ENCODE measurements at places on chromosomes 5 and 9. TPM values are rescaled to one million over a fixed set of nuclear protein-coding genes. Genes with fewer than 3 reads are reported as not detected.
A peak's percentile ranks its signal among the peaks of the same experiment; 100 is the strongest.

- no peak for DNase-seq
Observed at GRCh38 chr5:10272053-10272874, 22.2 kb downstream of the CCT5 start.

DNA sequence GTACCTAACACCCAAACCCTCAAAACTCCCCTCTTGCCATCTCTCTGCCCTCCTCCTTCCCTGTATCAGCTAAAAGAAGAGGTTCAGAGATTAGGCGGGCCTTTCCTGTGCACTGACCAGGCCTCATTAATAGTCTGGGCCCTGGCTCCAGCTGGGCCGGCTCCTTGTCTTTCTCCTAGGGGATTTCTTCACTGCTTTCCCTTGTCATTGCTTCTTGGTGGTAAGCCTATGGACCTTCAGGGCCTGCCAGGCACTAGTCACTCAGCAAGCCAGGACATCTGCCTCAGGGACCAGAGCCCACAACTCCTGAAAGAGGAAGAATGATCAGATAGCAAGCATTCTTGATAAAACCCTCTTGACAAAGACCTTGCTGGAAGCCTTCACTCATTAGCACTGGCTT is 50.9 kb downstream of the MRRF start:
- no peak for DNase-seq

DNA sequence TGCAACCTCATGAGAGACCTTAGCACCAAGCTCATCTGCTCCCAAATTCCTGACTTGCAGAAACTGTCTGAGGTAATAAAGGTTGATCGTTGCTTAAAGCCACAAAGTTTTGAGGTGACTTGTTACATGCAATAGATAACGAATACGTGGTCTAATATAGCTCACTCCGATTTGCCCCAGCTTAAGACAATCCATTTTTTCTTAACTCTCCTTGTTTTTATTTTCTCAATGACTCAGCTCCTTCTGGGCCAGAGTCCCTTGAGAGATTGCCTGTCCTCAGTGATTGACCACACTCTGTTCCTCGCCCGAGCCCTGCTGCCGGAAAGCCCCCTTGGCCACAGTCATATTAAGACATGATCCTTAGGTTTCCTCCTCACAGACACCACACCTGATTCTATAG is 63.7 kb upstream of the FANCC start:
- DNase-seq = no peak

GRCh38 chr5:29077451-29077850 is 2039.1 kb upstream of the CDH9 start:
- DNase-seq = no peak

GRCh38 chr5:160175438-160176218 is 53.7 kb upstream of the FABP6 start:
- DNase-seq = no peak

DNA sequence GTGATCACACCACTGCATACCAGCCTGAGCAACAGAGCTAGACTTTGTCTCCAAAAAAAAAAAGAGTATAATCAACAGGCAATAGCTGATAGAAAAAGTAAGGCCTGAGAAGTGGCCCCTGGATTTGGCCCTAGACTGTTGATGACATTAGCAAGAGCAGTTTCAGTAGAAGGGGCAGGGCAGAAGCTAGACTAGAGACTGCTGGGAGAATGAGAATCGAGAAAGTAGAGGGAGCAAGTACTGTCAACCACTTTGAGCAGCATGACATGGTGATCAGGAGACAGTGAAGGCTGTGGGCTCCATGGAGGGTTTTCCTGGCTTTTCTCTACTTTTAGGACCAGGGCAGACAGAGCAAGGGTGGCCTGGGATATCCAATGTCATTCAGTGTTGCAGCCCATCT is 34.9 kb upstream of the B4GALT1 start:
- DNase-seq = no peak

GRCh38 chr9:35903049-35903448 is 3.0 kb upstream of the HRCT1 start:
- DNase-seq = peak; percentile 43

DNA sequence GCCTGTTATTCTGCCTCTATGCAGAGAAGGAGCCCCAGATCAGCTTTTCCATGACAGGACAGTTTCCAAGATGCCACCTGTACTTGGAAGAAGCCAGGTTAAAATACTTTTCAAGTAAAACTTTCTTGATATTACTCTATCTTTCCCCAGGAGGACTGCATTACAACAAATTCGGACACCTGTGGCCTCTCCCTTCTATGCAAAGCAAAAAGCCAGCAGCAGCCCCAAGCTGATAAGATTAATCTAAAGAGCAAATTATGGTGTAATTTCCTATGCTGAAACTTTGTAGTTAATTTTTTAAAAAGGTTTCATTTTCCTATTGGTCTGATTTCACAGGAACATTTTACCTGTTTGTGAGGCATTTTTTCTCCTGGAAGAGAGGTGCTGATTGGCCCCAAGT is 301 bp upstream of the IL4 start:
- no peak for DNase-seq

NPR3 gene
- polyA plus RNA-seq = 9.8 TPM

C9 gene
- 0.04 TPM for polyA plus RNA-seq

RANBP6 gene
- 21.2 TPM for polyA plus RNA-seq

COL23A1 gene
- polyA plus RNA-seq = 8.9 TPM

All from large intestine (tissue), 12 donors.